ENCODE measurements at places on chromosomes 7 and 10.

GRCh38 chr10:79047875-79048638 lies 20.7 kb upstream of the ZMIZ1 start:
- DNase-seq = no peak

DNA sequence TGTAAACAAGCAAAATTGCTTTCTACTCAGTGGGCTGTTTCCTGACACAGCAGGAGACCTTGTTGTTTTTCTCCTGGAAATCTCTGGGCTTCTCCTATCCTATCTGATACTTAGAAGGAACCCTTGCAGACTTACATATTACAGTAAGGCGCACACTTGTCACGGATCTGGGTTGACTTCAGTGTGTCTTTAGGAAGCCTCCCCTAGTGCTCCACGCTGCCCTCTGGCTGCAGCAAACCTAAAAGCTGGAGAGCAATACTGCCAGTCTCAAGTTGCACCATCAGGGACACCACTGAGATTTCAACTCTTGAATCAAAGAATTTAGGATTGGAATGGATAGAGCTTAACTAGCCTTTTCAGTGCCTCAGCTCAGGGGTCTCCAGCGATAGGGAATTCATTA lies 495.3 kb downstream of the LRMDA start:
- no peak for DNase-seq

GRCh38 chr7:35695473-35695850 lies 527 bp upstream of the HERPUD2 start:
- DNase-seq = no peak

DNA sequence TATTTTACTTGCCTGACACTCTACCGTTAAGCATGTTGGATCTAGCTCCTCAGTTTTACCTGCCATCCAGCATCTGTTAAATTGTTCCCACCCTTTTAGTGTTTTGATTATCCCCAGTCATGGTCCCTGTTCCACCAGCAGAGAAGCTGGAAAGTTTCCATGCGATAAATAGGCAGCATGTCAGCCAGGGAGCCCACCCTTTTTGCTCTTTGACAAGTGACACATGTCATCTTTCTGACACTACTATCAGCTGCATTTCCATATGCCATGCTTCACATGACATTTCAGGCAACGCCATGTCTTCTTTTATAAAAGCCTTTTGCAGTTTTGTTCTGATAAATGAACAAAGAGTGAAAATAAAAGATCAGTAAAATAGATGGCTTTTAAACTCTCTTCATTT lies 310.8 kb downstream of the MAGI2 start:
- DNase-seq = no peak

- no peak for DNase-seq
These were observed 100.7 kb downstream of the FAM53B start for GRCh38 chr10:124643330-124644009.

- DNase-seq = no peak
These were observed 95.7 kb downstream of the BUB3 start for GRCh38 chr10:123249894-123250293.

- no peak for DNase-seq
These were observed 54.8 kb upstream of the TM9SF3 start for GRCh38 chr10:96641396-96642295.

- no peak for DNase-seq
These were observed 5.9 kb downstream of the DUSP5 start for GRCh38 chr10:110503528-110504110.

- no peak for DNase-seq
These were observed 137.4 kb upstream of the SEMA3D start for GRCh38 chr7:85324145-85324799.

DNA sequence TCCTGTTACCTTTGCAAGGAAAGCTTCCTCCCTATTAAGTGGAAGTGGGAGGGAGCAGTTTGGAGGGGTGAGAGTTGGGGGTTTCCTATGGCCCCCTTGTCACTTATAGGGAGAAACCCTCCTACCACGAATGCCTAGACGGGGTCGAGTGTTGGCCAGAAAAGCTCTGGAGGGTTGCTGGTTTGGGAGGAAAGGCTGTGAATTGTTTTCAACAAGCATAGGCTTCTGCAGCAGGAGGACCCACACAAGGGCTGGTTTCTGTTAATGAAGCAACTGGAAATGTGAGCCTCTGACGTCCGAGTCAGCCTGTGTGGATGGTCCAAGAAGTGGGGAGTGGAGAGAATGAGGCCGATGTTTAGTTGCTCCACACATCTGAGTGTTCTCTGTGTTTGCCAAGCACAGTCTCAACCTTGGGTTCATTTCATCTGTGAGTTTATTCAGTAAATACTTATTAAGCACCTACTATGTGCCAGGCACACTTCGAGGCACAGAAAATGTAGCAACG lies 37.3 kb upstream of the LEP start:
- no peak for DNase-seq

GRCh38 chr7:46839651-46840050 lies 742.3 kb downstream of the TNS3 start:
- DNase-seq = no peak

GRCh38 chr10:13316635-13317311 lies 16.9 kb upstream of the PHYH start:
- no peak for DNase-seq

GRCh38 chr7:2099048-2099957 lies 133.4 kb downstream of the MAD1L1 start:
- no peak for DNase-seq

DNA sequence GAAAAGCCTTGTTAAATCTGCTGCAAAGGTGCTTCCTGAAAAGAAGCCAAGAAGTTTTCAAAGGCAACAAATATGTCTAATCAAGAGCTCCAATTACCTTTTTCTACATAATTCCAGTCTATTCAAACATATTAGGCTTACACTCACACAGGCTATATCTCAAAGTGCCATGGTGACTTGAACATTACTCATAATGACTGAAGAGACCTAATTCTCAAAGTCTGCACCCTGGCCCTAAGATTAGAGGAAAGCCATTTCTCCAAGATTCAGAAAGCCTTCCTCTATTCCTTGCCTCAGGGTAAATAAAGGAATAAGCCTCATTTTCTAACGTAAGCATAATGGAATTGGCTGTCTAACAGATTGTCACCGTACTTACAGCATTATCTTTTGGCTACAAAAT lies 78.3 kb upstream of the THSD7A start:
- DNase-seq = no peak

DNA sequence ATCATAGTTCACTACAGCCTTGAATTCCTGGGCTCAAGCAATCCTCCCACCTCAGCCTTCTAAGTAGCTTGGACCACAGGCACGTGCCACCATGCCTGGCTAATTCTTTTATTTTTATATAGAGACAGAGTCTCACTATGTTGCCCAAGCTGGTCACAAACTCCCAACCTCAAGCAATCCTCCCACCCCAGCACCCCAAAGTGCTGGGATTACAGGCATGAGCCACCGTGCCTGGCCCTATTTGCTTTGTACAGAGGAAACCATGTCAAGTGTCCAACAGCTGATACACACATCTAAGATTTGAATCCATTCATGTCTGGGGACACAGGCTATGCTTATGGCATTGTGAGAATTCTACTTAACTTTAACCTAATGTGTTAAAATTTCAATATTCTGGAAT lies 29.9 kb upstream of the MPP7 start:
- DNase-seq = no peak

DNA sequence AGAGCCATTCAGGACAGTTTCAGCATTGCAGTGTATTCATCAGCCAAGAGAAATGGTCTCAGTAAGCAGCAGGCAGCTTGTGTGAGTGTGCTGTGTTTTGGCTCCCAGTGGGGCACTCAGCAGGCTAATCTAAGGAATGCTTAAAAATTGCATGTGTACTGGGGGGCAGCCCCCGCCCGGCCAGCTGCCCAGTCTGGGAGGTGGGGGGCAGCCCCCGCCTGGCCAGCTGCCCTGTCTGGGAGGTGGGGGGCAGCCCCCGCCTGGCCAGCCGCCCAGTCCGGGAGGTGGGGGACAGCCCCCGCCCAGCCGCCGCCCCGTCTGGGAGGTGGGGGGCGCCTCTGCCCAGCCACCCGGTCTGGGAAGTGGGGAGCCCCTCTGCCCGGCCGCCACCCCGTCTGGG lies 116.2 kb downstream of the GRID1 start:
- DNase-seq = no peak

DNA sequence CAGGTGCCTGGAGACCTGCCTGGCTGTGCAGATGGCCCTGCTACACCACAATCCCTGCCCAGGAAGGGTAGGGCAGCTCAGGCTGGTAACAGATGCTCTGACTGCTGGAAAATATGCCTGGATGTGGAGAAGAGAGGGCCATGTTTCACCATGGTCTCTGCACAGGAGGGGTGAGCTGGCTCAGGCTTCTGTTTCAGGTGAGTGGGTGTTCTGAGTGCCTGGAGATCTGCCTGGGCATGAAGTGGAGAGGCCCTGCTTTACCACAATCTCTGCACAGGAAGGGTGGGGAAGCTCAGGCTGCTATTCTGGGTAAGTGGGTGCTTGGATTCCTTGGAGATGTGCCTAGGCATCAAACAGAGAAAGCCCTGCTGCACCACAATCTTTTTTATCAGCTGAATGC lies 350.1 kb downstream of the KIF20B start:
- no peak for DNase-seq

- no peak for DNase-seq
These were observed 95.9 kb downstream of the CUX1 start for GRCh38 chr7:101913247-101913721.

All from stromal cell of bone marrow (primary cell).